ENCODE measurements at places on chromosomes 7 and 10.
A peak's percentile ranks its signal among the peaks of the same experiment; 100 is the strongest.

DNA sequence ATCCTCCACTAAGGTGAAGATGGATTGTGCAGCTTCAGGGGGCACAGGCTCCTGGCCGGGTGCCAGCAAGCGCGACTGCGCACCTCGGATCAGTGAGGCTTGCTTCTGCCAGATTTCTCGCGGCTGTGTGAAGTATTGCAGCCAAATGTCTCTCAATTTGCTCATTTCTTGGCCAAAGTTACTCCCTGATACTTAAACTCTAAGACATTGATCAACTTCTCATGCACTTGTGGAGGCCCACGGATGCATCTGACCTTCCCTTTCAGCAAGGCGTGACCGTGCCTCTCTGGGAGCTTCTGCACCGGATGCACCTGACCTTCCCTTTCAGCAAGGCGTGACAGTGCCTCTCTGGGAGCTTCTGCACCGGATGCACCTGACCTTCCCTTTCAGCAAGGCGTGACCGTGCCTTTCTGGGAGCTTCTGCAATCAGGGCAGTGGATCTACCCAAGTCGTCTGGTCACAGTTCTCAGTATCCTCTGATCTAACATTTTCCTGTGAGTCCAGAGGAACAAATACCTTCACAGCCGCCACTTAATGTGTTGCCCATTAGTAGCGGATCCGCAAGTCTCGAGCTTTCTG, 248.3 kb downstream of the ADARB2 start:
- no peak for DNase-seq

DNA sequence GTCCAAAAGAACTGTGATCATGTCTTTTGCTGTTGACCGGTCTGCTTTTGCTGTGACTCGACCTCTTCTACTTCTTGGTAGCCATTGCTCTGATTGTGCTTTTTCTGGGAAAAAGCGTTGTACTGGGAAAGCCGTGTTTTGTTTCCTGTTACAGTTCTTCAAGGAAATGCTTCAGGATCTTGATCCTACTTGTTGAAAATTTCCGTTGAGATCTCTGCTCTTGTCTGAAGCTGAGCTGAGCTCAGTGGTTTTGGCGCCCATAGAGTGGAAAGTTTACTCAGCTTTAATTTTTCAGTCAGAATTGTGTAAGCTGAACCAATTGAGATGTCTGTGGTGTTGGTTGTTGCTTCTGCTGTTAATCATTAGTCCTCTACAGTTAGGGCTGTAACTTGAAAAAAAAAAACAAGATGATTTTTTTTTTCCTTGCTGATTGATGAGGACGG, 302.2 kb downstream of the CCDC3 start:
- DNase-seq = no peak

DNA sequence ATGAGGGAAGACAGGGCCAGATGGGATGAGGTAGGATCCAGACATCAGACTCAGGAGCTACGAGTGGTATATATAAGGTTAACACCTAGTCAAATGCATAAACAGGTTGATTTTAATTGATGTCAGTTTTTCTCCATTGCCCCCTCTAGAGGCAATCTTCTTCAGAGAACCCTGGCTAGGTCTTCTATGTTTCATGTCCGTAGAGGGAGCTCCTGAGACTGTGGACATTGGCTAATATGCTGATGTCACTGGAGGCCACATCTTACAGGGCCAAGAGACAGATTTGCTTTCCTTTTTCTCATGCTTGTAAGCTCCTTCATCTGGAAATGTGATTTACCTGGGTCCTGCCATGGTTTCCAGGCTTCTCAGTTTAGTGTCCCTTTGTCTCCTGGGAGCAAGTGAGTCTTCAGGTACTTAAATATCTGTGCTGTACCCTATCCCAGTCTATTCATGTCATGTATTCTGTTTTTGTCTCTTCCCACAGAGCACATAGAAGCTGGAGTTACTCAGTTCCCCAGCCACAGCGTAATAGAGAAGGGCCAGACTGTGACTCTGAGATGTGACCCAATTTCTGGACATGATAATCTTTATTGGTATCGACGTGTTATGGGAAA, 161.6 kb upstream of the PRSS1 start:
- DNase-seq = peak; percentile 16

- DNase-seq = no peak
Measured at GRCh38 chr7:39761449-39761848, 138.1 kb downstream of the RALA start.

GRCh38 chr10:6385665-6386064, 182.9 kb downstream of the PFKFB3 start:
- no peak for DNase-seq

DNA sequence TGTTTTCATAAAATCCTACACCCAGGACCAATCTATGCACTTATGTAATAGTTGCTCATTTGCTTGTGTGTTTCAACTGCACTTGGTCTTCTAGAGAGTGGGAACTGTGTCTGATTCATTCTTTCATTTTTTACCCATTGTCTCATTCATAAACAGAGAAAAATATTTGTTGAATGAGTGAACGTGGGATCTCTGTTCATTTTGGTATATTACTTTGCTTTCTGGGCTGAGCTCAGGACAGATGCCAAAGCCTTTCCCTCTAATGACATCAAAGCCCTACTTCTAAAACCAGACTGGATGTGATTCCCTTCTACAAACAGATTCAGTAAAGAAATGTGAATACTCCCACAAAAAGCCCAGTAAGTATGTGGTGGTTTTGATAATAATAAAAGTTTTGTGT, 145.2 kb downstream of the ST7 start:
- DNase-seq = no peak

GRCh38 chr7:120334475-120334874, 61.5 kb downstream of the KCND2 start:
- DNase-seq = no peak

GRCh38 chr10:112988839-112989406, 38.9 kb downstream of the TCF7L2 start:
- DNase-seq = no peak

DNA sequence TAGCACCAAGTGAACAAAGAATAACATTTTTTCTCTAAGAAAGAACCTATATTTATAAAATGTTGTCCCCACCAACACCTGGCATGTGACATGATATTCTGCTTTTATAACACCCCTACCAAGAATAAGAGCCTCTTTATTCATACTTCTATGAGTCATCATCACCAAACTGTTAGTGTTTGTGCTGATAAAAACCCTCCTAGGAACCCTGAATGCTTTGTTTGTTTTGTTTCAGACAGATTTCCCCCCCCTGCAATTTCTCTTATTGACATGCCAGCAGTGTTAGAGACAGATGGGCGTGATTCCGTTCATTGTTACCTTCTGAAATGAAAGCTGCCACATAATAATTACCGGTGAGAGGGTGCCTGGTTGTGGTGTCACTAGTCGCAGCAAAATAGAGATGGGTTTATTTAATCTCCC, 651.1 kb downstream of the SORCS1 start:
- DNase-seq = no peak

DNA sequence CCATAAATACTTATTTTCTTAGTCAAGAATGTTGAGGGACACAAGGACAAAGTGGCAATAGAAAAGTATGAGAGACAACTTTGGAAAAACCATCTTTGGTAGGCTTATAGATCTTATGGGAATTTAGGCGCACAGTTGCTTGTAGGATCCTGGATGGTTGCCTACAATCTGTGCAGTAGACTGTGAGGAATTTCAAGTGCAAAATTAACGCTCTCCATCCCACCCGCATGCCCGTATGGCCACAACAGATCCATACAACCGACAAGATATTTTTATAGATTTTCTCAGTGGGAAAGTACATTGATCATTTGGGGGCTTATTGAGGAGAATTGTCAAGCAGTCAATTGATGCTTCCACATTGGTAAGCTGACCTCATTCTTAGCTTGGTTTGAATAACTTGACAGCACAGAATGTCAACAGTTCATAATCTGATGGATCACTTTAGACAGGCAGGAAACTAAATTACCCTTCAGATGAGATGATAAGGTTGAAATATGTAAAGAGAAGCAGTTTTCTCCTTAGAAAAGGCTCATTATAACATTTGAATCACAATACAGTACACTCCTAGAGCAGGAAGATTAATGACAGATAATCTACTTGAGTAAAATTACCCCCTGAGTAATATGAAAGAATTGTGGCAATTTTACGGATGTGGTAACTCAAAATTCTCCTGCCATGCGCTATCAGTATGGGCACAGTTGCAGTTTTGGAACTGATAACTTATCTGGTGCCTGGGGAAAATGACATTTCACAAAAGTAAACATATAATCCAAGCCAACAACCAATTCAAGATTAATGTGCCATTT, 479.7 kb downstream of the KIF20B start:
- DNase-seq = no peak

DNA sequence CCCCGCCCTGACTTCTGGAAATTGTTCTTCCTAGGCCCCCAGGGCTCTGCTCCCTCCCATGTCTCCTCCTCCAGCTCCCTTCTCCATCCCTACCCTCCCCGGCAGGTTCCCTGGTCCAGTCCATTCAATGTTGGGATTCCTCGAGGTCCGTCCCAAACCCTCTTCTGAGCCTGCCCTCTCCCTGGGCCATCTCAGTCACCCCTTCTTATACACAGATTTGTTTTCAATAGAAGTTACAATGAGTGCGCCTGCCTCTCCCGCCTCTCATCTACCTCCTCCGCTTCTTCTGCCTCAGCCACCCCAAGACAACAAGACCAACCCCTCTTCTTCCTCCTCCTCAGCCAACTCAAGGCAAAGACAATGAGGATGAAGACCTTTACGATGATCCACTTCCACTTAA, 67.9 kb downstream of the OAT start:
- DNase-seq = no peak

DNA sequence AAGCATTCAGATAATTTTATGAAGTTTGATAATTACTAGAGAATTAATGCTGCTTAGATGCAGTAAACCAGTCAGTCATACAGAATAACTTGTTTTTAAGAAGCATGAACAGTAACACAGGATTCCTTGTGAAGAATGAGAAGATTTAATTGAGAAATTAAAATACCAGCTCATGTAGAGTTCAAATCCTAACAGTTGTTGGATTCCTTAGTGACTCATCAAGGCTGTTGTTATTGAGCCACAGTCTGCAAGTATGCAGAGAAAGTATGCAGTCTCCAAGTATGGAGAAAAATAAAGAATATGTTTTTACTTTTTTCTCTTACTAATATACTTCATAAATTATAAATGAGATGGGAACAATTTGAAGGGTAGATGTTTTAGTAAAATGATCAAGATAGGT, 30.2 kb upstream of the CYP26C1 start:
- DNase-seq = no peak

GRCh38 chr10:131853610-131853964, 47.2 kb upstream of the PPP2R2D start:
- no peak for DNase-seq

DNA sequence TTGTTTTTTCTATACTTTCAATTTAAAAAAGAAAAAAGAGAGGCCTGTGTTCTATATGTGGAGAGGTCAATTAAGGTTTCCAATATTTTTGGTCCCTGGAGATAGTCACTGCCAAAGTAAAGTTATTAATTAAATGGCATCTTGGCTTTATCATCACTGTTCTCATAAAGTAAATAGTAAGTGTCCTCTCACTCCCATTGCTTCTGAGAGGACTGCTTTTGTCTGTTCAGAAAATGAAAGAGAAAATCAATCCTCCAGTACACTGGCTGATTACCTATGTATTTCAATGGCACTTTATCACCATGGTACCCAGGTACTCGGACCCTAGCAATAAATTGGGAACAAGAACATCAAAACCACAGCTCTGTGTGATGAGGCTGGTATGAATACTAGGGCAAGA, 94.0 kb downstream of the RNLS start:
- DNase-seq = no peak

GRCh38 chr7:139181404-139181803, 49.6 kb upstream of the UBN2 start:
- peak; percentile 32 for DNase-seq

GRCh38 chr10:31273789-31274188, 45.2 kb upstream of the ZEB1 start:
- no peak for DNase-seq

DNA sequence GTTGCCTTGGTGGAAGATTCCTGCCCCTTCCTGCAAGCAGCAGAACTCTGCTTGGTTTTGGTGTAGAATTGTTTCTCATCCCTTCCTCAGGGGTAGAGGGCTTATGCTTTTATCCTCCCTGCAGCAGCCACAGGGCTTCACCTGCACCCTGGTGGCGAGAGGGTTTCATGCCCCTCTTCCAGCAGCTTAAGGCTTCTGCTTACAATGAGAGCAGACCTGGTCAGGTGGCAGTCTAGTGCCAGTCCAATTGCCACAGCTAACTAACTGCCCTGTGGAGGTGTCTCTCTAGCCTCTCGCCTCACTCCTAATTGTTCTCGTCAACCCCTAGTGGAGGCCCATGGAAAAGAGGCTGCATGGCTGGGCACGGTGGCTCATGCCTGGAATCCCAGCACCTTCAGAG, 19.3 kb downstream of the ACBD7 start:
- no peak for DNase-seq

DNA sequence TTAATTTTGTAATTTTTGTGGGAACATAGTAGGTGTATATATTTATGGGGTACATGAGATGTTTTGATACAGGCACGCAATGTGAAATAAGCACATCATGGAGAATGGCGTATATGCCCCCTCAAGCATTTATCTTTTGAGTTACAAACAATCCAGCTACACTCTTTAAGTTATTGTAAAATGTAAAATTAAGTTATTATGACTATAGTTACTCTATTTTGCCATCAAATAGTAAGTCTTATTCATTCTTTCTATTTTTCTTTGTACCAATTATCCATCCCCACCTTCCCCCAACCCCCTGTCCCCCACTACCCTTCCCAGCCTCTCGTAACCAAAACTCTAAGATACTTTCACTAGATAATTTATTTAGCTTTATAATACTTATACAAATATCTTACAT, 7.8 kb upstream of the PNPLA8 start:
- no peak for DNase-seq

DNA sequence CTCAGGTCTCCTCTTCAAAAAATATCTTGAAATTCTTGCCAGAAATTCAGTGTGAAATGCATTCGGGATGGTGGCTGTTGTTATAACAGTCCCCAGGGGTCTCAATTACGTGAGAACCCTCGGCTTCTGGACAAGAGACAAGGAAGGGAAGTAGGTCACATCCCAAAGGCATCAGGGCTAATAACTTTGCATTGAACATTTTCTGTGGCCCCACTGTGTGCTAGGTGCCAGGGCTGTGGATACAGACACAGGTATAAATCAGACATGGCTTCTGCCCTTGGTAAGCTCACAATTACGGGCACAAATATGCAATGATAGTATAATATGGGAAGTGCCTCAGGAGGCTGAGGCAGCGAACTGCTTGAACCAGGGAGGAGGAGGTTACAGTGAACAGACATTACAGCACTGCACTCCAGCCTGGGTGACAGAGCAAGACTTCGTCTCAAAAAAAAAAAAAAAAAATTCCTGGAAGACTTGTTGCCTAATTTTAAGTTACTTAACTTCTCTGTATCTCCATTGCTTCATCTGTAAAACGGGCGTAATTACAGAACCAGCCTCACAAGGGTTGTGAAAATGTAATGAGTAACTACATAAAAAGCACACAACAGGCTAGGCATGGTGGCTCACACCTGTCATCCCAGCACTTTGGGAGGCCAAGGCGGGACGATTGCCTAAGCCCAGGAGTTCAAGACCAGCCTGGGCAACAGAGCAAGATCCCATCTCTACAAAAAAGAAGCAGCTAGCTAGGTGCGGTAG, 2.5 kb upstream of the RHBDD2 start:
- DNase-seq = no peak

GRCh38 chr7:113131367-113131766, 13.0 kb upstream of the SMIM30 start:
- DNase-seq = no peak

GRCh38 chr7:76354981-76355730, 3.6 kb downstream of the YWHAG start:
- DNase-seq = no peak

- DNase-seq = no peak
Measured at GRCh38 chr7:157371296-157371695, 34.5 kb downstream of the DNAJB6 start.

- no peak for DNase-seq
Measured at GRCh38 chr7:4725014-4725849, 43.1 kb downstream of the FOXK1 start.

All from hematopoietic multipotent progenitor cell treated with erythropoietin and hydrocortisone succinate and interleukin-3 and kit ligand, for 15 days (in vitro differentiated cells).